Stimulated activated CD4-positive, alpha-beta T cell treated with anti-CD3 and anti-CD28 coated beads, TNF-alpha, amount 100 ng/mL, for 4 hours (primary cell): ENCODE measurements at places on chromosomes 1 and 21.

DNA sequence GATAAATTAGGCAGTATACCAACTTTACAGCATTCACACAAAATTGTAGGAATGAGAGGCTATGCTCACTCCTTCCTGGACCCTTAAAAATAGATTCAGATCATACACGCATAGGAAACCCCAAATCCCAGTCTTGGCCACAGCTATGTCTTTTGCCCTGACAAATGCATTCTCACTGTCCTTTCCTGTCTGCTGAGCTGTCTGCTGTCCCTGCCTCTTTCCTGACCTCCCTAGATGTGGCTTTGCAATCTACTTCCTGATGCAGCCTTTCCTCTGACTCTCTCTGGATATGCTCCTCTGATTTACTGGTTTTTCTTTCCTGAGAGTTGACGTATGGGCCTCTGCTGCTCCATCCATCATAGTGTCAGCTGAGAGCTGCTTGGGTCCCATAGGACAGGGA is 59.8 kb upstream of the SLC35F3 start:
- DNase-seq = no peak

DNA sequence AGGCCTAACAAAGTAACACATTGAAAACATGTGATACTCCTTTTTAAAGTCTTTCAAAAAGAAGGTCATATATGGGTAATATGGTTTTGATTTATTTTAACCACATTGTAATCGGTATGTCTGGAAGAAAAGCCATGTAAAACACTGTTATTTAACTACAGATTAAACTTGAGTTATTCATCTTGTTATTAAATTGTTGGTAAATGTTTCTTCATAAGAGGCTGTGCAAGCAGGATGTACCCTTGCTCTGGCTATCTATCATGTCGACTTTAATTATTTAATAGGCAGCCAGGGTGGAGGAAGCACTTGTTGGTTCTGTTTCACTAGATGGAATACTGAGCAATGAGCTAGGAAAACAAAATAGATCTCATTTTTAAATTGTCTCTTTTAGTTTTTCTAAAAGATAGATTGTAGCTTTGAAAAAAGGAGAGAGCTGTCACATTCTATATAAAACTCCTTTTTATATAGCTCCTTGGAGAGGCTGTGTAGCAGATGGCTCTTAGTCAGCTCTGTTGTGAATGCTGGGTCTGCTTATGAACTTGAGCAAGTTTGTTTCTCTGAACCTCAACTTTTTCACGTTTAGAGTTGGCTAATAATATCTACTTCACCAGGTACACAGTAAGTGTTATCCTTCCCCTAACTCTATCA is 39.5 kb downstream of the LRRC8B start:
- DNase-seq = no peak

- no peak for DNase-seq
These were observed 25.7 kb upstream of the PDE9A start for GRCh38 chr21:42627527-42628289.

DNA sequence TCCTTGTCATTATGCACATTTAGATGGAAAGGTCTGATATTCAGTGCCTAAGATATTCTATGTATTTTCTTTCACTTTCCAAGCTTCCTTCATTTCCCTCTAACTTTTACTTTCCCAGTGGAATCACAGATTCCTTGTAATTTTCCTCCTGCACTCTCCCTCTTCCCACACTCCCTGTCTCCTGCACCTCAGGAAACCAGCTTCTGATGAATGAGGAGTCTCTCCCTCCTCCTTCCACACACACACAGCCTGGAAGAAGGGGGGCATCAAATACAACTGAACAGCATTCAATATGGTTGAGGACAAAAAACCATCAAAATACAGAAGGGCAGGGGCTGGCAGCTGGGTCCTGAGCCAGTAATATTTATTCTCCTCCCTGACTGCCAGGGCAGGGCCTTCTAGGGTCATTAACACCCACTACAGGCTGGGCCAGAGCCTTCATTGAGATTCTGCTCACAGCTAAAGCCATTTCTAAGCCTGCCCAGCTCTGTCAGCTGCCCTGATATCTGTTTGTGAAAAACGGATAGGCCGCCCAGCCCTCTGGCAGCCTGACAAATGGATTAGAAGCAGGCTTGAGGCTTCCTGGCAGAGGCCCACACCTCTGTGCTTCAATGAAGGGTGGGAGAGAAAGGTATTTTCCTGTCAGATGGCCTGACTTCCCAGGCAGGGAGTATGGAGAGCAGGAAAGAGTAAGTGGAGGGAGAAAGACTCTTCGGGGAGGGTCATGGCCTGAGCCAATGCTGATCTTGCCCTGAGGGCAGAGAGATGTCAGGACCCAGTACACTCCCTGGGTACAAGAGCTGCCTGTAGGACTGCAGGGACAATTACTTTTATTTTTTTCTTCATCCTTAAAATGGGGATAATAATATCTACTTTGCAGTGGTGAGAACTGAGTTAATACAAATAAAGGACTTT is 138.9 kb upstream of the SPATA6 start:
- no peak for DNase-seq

GRCh38 chr1:154874465-154874864 is 4.4 kb upstream of the KCNN3 start:
- DNase-seq = no peak

- peak; percentile 6 for DNase-seq
These were observed 240.1 kb downstream of the DISC1 start for GRCh38 chr1:231866392-231867331.

GRCh38 chr1:87197641-87198040 is 131.0 kb upstream of the LMO4 start:
- DNase-seq = no peak
